ENCODE measurements at places on chromosomes 3 and 15. TPM values are rescaled to one million over a fixed set of nuclear protein-coding genes. Genes with fewer than 3 reads are reported as not detected.

DNA sequence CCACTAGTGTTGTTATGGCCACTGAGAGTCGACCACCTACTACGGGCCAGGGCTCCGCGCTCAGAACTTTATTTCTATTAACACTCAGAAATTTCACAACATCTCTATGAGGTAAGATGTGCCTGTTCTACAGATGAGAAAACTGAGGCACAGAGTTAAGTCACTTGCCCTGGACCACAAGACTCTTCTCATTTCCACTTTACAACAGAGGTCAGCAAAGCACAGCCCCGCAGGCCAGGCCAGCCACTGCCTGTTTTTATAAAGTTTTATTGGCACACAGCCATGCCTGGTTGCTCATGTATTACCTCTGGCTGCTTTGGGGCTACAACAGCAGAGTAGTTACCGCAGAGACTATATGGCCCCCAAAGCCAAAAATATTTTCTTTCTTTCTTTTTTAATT lies 503.6 kb downstream of the SHQ1 start:
- no peak for DNase-seq

GRCh38 chr3:37297459-37297858 lies 123.1 kb upstream of the LRRFIP2 start:
- DNase-seq, result no peak

- no peak for DNase-seq
Observed at GRCh38 chr3:79618883-79619282, 148.9 kb downstream of the ROBO1 start.

- DNase-seq, result no peak
Observed at GRCh38 chr15:64337761-64338160, 18.2 kb downstream of the CSNK1G1 start.

DNA sequence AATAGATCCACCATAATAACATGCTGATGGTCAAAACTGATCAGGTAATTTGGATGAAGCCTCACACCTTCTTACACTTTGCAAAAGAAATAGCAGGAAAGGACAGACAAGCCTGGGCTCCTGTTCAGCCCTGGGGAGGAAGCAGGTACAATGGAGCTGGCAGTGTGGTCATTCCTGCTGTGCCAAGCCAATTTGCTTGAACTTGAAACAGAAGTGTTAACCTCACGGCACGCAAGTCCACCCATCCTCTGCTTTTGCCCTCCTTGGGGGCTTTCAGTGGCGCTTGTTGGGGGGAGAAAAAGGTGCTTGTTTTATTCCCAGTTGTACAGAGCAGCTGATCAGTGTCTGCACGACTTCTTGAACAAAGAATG lies 36.8 kb upstream of the RFTN1 start:
- no peak for DNase-seq

The CRYBG3 gene
- 32.7 TPM for total RNA-seq

The DLEC1 gene
- total RNA-seq, result 4.1 TPM

The TTC14 gene
- 86.4 TPM for total RNA-seq

The EOMES gene
- total RNA-seq, result 0.37 TPM

All from transverse colon (tissue), 4 donors.